Left ventricle myocardium superior (tissue), 1 donor: ENCODE measurements at places on chromosomes 1 and 21. TPM values are rescaled to one million over a fixed set of nuclear protein-coding genes. Genes with fewer than 3 reads are reported as not detected.

GRCh38 chr1:95039360-95040031, 33.3 kb downstream of the ALG14 start:
- DNase-seq: no peak

- no peak for DNase-seq
Observed at GRCh38 chr1:205630241-205630640, 1.6 kb downstream of the ELK4 start.

GRCh38 chr1:245386297-245386971, 231.6 kb downstream of the KIF26B start:
- no peak for DNase-seq

DNA sequence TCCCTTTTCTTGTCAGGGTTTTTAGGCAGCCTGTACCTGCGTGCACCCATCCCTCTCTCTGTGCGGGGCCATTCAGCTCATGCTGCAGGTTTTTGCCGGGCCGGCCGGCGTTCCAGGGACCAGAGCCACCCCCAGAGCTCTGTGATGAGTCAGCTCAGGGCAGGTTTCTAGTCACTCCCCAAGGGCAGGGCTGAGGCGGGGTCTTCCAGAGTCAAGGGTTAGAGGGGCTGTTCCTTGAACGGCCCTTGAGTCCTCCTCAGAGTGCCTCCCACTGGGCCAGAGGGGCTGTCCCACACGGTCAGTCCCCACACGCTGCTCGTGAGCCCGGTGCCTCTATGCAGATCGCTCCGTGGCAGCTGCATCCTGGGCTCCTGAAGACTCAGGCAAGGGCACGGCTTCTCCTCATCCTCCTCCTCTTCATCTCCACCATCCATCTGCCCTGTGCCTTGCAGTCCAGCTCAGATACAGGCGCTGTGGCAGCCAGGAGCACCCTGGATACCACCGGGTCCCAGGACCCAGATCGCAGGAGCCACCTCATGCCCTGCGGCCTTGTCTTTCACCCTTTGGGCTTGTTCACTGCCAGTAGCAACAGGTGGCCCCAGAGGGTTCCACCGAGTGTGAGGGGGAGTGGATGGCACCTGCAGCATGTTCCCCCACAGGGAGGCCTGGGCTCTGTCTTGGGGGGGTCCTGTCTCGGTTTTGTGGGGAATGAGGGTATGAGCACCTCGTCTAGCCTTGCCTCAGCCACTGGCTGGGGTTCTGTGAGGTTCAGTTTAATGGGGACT, 17.4 kb downstream of the SLX9 start:
- peak; percentile 27 for DNase-seq

GRCh38 chr1:56780826-56781225, 38.4 kb downstream of the FYB2 start:
- DNase-seq: no peak

- no peak for DNase-seq
Observed at GRCh38 chr1:239803781-239804180, 287.9 kb upstream of the FMN2 start.

DNA sequence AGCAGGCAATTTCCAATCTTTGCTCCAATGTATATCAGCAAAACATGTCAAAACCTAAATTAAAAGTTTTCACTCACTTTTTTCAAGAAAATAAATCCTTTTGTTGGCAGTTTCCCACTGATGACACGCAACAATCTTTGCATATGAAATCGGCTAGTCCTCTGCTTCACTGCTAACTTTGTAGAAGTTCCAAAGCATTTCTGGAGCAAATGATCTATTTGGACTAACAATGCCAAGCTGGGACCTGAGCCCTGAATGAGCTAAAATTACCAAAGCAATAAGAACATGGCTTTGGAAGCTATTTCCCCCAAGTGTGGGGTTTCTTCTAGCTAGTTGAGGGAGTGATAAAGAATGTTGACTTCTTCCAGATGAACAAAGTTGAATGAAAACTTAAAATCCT, 5.1 kb downstream of the BEND5 start:
- DNase-seq: no peak

GRCh38 chr1:56820755-56821461, 1.7 kb upstream of the FYB2 start:
- DNase-seq: peak; percentile 89

- peak; percentile 96 for DNase-seq
Observed at GRCh38 chr1:9128520-9129265, at the start of gene GPR157. GPR157 (minus strand) TSS chr1:9129102; CDS start chr1:9129027, 75 bp downstream.

DNA sequence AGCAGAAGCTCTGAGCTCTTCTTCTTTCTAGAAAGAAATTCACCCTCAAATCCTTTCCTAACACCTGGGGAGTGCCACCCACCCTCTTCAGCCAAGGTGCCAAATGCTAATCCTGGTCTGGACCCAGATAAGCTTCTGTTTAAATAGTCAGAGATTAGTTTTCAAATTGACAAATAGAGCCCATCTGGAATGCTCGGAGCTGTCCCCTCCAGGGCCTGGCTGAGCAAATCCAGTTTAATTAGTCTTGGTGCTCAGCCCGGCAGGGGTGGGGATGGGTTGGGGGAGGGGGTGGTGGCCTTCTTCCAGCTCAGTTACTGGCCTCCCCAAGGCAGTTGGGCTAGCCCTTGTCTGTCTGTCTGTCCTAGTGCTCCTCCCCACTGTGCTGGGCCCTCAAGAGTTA, 269.5 kb downstream of the GRIK3 start:
- DNase-seq: no peak

DNA sequence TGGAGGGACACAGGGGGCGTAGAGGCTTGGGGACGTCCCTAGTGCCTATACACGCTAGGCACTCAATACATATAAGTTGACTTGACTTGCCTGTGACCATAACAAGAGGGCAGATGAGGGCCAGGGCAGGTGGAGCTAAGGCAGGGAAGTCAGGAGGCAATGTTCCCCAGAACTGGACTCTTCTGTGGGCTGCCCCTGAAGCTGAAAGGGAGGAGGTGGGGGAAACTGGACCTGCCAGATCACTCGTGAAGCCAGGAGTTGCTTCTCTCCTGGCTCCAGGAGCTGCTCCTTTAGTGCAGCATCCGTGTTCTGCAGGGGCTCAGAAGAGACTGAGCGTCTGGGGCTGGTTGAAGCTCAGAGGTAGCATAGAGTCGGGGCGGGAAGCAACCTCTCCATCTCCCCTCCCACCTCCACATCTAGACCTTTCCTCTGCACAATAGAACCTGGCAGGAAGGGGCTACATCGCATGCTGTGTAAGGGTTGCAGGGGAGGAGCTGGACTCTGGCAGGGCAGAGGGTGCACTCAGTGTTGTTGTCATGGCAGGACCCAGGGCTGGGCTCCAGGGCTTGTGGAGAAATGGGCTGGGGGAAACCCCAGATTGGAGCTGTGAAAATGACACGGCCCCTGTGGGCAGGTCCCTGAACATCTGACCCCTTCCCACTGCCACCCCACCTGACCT, 2.9 kb upstream of the SEMA4A start:
- DNase-seq: no peak

GRCh38 chr1:227372726-227373130, 54.4 kb upstream of the CDC42BPA start:
- no peak for DNase-seq

DNA sequence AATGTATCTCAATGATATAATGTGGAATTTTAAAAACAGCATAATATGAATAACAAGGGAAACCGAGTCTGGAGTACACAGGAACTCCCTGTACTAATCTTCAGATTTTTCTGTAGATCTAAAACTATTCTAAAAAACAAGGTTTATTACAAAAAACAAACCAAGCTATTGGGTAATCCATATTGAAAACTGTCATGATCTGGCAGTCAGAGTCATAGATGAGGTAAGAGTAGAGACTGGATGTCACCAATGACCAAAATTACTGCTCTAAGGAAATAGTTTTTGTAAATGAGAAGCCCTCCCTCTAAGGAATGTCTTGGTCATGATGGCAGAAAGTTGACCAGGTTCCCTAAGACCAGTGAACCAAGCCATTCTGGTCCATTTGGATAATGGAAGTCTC, 2.4 kb upstream of the SPOCD1 start:
- DNase-seq: no peak

Gene PRKAB2
- total RNA-seq: 44.7 TPM

Gene PPCS
- total RNA-seq: 31.1 TPM

Gene TBX19
- total RNA-seq: 0.55 TPM

Gene NR5A2
- total RNA-seq: 1.7 TPM

Gene WDR64
- total RNA-seq: not detected

Gene LHX8
- not detected for total RNA-seq

Gene S100A7
- total RNA-seq: not detected

Gene TTC39A
- 18.0 TPM for total RNA-seq

Gene AMPD1
- 0.10 TPM for total RNA-seq

Gene INSRR
- total RNA-seq: 0.72 TPM

Gene AADACL4
- not detected for total RNA-seq

Gene FCGR3A
- 19.9 TPM for total RNA-seq

Gene DSCAM
- not detected for total RNA-seq

Gene FCRL2
- not detected for total RNA-seq
